Cerebellar nuclear complex (tissue), 1 donor: ENCODE measurements at places on chromosomes 7 and 10.

GRCh38 chr7:150831851-150832250 is 20.5 kb upstream of the AOC1 start:
- DNase-seq: no peak

DNA sequence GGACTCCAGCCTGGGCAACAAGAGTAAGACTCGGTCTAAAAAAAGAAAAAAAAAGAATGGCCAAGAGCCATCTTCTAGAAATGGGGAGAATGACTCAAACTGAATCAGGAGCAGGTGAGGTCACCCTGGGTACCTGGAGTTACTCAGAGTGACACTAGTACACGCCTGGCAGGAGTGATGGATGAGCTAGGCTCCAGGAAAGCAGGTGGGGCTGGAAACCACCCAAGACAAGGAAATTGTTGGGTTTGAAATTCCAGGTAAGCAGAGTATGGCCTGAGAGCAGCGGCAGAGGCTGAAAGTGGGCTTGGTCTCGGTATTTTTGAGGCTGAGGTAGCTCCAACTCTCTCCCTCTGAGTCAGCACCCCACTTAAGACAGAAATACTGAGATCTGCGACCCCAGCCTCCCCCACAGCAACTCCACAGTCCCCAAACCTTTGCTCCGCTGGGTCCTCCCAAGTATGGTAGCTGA is 18.5 kb downstream of the DDIT4 start:
- DNase-seq: no peak

- DNase-seq: no peak
Measured at GRCh38 chr10:99524736-99525380, 7.9 kb upstream of the NKX2-3 start.

GRCh38 chr10:86648704-86649427 is 5.5 kb upstream of the OPN4 start:
- no peak for DNase-seq

- DNase-seq: no peak
Measured at GRCh38 chr7:128838981-128839731, 8.9 kb downstream of the FLNC start.

DNA sequence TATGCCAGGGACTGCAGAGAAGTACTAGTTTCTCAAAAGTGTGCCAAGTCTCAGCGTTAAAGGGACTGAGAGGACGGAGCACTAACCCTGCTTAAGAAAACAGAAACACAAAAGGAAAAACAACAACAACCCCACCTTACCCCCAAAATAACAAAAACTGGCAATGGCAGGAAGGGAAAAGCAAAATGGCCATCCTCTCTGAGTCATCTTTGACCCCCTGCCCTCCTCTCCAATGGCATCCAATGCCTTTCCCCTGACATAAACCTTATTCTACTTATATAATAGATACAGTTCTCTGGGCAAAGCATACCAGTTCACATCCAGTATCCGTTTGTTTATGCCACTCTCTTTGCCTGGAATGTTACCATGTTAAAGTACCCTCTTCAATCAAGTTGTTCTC is 1.6 kb downstream of the POLR1F start:
- DNase-seq: no peak

GRCh38 chr7:20596653-20597052 is 18.8 kb upstream of the ABCB5 start:
- no peak for DNase-seq

DNA sequence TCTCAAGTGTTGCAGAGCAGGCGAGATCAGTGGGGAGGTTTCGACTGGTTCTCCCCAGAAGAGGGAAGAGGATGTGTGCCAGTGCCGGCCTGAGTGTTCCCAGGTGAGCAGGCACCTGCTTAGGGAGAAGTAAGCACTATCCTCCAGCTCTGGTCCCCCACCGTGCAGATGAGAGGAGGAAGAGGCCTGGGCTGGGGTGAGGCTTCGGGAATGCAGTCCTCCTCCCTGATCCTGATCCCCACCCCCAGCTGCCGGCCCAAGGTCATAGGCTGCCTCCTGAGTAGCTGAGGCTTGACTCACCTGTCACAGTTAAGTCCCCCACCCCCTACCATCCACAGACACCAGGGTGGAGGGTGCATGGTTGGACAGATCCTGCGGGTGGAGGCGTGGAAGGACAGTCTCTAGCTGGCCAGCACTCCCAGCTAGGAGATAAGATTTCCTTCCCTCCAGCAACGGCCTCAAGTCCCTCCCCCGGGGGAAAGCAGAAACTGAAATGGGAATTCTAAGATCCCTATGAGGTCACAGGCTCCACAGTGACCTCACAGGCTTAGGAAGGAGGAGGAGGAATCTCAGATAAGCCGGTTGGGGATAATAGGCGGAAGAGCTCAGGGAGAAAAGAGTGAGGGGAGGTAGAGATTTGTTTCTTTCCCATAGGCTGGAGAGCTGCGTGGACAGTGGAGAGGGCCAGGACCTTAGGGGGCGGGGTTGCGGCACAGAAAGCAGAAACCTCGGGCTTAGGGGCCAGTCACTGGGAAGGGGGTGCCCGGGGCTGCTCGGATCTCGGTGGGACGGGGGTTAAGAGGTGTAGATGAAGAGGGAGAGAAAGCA is 1.0 kb downstream of the LRCH4 start:
- DNase-seq: no peak

- DNase-seq: no peak
Measured at GRCh38 chr7:43650457-43651052, 67.6 kb downstream of the STK17A start.

- DNase-seq: no peak
Measured at GRCh38 chr7:1030444-1031070, 13.8 kb upstream of the GPR146 start.

GRCh38 chr7:65832281-65832680 is 40.6 kb upstream of the VKORC1L1 start:
- peak; percentile 34 for DNase-seq

- no peak for DNase-seq
Measured at GRCh38 chr10:117830787-117831212, 215.9 kb downstream of the RAB11FIP2 start.

- DNase-seq: no peak
Measured at GRCh38 chr7:50347693-50348092, 43.2 kb downstream of the IKZF1 start.

GRCh38 chr10:77637532-77638320 is at the start of gene KCNMA1:
KCNMA1 (minus strand) TSS chr10:77637808.
- no peak for DNase-seq

DNA sequence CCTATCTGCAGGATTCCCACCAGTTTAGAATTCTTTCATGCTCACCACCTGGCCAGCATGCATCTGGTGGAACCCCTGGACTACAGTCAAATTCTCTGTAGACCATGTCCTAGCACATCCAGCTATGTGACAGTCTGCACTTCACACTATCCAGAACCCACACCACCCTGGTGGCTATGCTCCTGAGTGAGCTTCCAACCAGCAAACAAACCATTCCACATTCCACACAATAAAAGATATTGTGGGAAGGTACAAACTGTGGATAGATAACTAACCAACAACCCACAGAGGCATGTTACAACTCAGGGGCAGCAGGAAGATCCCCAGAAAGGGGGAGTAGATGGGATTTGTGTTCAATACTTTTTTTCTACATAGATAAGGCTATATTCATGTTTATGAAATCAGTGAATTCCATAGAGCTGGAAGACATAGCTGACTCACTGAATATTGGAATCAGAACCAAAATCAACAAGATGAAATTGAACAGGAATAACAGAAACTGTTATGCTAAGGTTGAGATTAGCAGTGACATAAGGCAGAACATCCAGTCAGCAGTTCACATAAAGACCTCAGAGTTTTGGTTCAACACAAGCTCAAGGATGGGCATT is 72.5 kb downstream of the LRRC17 start:
- DNase-seq: no peak

DNA sequence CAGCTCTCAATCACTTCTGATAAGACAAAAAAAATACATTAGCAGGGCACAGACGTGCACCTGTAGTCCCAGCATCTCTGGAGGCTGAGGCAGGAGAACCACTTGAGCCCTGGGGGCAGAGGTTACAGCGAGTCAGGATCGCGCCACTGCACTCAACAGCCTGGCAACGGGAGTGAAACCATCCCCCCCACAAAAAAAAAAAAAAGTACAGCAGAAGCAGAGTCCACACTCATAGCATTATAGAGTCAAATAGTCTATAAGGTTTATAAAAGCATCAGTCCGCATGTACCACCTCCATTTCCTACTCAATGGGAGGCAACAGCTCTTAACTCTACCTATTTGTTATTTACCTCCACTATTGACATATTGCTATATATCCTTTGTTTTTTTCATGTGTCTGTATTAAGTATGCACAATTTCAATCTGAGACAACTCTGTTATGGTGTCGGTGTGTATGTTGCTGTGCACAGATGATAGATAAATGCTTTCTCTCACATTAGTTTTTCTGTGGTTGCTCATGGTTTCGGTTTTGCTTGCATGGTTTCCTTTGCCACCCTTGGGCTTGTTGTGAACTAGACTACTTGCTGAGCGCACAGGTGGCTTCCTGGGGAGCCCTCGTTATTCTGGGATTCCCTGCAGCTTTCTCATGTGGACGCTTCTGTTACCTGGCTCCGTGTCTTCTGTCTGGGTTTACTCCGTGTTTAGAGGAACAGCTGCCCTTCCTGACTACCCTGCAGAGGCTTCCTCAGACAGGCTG is 40.4 kb downstream of the PROSER2 start:
- no peak for DNase-seq

DNA sequence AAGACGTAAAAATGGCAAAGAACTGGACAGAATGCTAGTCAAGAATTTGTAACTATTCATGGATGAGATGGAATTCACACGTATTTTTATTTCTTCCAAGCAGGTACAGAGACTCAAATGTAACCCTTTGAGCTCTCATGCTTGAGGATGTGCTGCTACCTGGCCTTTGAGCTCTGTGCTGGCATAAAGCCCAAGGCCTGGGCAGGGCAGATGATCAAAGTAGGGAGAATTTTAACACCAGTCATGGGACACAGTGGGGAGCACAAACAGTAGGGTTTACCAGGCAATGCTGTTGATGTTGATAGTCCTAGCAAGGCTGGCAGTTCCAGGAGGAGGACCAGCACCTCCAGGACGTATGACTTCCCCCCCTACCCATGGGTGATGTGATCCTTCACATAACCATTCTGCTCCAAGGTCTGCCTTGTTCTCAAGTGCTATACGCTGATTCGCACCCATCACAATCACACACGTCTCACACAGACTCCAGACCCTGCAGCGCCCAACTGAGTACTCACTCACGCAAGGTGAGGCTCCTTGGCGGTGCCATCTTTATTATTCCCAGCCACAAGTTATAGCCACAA is 48.6 kb upstream of the DLG5 start:
- DNase-seq: no peak

DNA sequence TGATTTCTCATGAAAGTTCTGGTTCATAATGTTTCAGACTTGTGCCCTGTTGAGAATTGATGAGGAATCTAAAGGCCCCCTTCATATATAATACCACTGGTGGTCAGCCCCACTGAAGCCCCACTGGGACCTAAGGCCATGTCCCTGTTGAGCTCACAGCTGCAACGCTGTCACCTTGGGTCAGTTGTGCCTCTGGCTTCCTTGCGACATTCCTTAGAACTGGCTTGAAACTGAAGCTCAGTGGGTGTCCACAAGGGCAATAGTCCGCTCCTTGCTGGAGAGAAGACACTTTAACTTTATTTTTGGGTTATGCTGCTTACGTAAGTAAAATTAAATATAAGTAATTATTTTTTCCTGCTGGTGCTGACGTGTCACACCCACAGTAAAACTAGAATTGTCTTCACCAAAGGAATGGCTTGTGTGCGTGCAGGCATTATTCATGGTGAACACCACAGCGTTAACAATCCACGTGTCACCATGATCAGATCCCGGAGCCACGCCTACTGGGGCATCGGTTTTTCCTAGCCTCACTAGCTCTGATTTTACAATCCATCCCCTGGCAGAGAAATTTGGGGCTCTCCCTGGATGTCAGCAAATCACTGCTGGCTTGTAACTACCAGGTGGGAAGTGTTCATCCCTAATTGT is 66.5 kb downstream of the BICC1 start:
- DNase-seq: no peak

DNA sequence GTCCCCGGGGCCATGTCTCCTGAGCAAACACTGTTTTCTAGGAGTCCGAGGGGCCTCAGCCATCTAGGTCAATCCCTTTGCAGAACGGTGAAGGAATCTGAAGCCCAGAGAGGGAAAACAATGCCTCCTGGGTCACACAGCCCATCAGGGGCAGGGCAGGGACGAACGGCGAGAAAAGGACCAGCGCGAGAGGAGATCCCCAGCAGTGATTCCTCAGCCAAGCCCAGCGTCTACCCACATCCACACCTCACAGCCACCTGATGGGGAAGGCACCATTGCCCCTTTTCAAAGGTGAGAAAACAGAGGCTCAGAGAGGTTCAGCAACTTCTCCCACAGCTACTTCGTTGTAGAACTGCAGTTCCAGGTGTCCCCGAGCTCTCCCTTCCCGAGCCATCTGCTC is 17.9 kb upstream of the PSMG3 start:
- no peak for DNase-seq

GRCh38 chr10:70355051-70356021 is 27.1 kb downstream of the LRRC20 start:
- no peak for DNase-seq

DNA sequence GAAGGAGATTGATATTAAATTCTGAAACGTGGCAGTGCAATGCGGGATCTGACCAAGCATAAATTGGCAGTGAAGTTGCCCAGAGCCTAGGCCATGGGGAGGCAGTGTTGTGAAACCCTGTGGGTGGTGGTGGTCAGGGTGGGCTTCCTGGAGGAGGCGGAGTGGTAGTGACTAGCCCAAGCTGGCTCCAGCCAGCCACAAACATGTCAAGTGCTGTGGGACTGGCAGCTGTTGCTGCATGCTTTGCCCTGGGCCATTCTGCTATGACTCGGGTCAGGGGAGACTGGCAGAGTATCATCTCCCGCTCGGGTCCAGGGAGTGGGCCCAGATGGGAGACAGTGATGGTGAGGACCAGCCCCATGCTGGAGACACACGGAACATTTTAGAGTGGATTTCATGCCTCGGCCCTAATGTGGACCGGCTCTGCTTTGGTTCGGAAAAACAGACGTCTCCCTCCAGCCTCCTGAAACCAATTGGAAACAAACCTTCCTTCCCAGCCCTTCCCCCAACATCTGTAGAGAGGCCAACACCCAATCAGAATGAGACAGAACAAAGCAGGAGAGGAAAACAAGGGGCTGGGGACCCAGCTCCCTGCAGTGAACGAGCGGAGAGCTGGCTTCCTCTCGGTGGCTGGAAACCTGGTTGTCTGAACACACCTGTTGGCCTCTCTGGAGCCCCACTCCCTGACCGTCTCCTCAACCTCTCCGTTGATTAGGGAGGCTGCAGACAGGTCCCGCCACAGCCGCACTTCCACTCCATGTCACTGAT is 58.2 kb downstream of the TMEM270 start:
- no peak for DNase-seq

DNA sequence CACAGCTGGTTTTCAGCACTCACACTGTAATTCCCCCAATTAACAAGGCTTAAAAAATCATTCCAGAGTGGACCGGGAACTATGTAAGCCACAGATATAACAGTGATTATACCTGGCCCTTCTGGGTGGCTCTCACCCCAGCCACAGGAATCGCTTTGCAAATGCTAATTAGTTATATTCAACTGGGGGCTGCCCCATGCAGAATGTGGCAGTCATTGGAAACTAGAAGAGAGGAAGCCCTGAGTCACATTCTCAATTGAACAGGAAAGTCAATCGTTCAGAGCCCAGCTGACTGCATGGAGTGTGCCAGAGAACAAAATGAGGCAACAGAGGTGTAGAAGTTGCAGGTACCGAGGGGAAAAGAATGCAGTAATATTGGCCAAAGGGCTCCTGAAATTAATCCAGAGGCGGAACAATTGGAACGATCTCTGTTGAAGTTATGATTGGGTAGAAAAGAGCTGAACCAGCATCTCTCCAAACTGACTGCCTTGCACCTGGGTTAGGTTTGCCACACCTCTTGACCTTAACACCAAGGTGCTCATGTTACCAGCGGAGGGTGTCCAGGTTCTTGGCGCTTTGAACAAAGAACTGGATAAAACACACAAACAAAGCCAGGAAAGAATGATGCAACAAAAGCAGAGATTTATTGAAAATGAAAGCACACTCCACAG is 909.7 kb upstream of the AUTS2 start:
- DNase-seq: no peak
